ENCODE measurements at places on chromosomes 11 and 22. TPM values are rescaled to one million over a fixed set of nuclear protein-coding genes. Genes with fewer than 3 reads are reported as not detected.

KCTD21 gene
- total RNA-seq, result 8.0 TPM

GTSE1 gene
- total RNA-seq, result 0.17 TPM

SLC22A25 gene
- total RNA-seq, result not detected

MOV10L1 gene
- total RNA-seq, result not detected

AIFM3 gene
- total RNA-seq, result 4.5 TPM

YPEL4 gene
- 1.1 TPM for total RNA-seq

C11orf86 gene
- total RNA-seq, result not detected

DNHD1 gene
- 59.6 TPM for total RNA-seq

OR6A2 gene
- total RNA-seq, result 0.10 TPM

F2 gene
- not detected for total RNA-seq

RFPL1 gene
- total RNA-seq, result not detected

PKP3 gene
- not detected for total RNA-seq

OR5B21 gene
- total RNA-seq, result 0.74 TPM

PLEKHA7 gene
- 8.2 TPM for total RNA-seq

GGTLC2 gene
- total RNA-seq, result not detected
